ENCODE measurements at places on chromosomes 4 and X.

DNA sequence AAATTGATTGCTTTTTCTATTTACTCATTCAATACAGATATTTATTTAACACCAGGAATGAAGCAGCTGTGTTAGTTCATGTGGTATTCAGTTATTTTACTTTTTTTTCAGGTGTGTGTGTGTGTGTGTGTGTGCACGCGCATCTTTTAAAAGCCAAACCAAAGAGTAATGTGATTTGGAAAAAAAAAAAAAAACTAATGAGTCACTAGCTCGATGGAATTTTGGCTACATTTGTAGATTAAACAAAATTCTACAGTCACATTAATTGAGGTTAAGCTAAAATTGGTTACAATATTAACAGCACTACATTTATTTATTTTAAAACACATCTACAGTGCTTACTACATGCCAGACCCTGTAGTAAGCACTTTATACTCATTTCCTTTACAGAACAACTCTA, 66.8 kb downstream of the HHIP start:
- DNase-seq, result no peak

DNA sequence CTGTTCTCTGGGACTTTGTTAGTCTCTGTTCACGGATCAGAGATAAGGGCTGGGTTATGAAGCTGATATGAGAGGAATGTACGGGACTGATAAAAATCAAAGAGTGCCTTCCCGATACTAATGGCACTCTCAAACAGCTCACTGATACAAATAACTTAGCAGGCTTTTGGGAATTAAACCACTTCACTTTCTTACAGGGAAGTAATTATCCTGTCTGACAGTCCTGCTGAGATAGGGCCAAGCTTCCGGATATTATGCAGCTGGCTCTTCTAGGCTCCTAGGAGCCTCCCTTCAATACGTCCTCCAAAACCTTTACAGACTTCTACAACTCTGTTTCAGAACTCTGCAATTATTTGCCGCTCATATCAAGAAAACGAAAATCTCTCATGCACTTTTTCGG, 418.0 kb downstream of the NLGN4X start:
- no peak for DNase-seq

DNA sequence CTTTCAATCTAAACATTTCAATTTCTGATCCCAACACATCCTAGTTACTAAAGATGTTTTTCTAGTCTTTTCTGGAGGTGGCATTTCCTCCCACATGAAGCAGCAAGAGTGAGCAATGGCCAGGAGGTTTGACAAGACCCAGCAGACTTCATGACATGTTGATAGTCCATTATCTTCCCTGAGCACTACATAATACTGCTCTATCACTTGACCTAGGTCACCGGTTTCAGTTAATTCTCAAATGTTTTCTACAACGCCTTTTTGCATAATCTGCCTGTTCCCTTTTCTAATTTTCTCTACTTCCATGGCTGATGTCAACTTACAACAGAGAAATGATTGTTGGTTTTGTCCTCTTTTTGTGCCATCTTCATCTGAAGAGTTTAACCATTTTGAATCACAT, 62.0 kb upstream of the GPRIN3 start:
- DNase-seq, result no peak

GRCh38 chrX:110222497-110223257, 95.2 kb downstream of the AMMECR1 start:
- DNase-seq, result no peak

DNA sequence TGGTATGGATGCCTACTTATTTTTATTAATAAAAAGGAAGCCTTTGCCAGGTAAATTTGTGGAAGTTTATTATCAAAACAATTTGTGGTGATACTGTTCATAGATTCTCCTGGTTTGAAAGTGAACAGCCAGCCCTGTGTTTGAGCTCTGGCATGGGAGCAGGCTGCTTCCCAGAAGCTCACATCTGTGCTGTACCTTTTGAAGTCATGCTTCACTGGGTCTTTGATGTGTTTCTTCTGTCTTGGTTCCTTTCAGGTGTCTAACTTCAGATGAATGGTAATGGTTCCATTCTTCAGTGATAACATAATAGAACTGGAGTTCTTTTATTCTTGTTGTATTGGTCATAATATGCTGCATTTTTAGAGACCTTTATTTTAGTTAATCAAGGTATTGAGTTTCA, 85.5 kb downstream of the BMPR1B start:
- no peak for DNase-seq

DNA sequence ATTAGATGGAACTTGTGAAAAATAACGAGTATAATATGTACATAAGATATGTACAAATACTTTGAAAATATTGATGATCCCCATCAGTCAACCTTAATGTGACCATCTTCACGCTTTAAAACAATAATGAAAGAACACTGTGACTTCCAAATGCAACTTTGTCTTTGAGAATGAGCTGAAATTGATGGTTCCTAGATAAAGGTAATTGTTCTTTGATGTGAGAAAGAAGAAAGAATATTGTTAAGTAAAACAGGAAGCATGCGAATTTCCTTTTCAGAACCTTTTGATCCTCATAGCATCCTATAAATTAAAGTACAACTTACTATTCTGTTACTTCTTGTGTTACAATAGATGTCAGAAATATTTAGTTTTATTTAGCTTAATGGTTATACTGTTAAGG, 22.2 kb downstream of the IL2 start:
- DNase-seq, result no peak

- no peak for DNase-seq
These were observed 50.3 kb upstream of the HPF1 start for GRCh38 chr4:169807934-169808509.

GRCh38 chrX:39815631-39816030, 282.1 kb downstream of the BCOR start:
- DNase-seq, result no peak
